Spleen (tissue), 13 donors: ENCODE measurements at places on chromosomes 11 and 22. TPM values are rescaled to one million over a fixed set of nuclear protein-coding genes. Genes with fewer than 3 reads are reported as not detected.
A peak's percentile ranks its signal among the peaks of the same experiment; 100 is the strongest.

- DNase-seq = peak; percentile 97
These were observed at the start of gene CCDC86 for GRCh38 chr11:60841797-60842667. Gene CCDC86 (plus strand): TSS chr11:60842113. CDS start chr11:60842125, 12 bp downstream.

GRCh38 chr11:20397281-20397680 is 9.8 kb downstream of the PRMT3 start:
- no peak for DNase-seq

DNA sequence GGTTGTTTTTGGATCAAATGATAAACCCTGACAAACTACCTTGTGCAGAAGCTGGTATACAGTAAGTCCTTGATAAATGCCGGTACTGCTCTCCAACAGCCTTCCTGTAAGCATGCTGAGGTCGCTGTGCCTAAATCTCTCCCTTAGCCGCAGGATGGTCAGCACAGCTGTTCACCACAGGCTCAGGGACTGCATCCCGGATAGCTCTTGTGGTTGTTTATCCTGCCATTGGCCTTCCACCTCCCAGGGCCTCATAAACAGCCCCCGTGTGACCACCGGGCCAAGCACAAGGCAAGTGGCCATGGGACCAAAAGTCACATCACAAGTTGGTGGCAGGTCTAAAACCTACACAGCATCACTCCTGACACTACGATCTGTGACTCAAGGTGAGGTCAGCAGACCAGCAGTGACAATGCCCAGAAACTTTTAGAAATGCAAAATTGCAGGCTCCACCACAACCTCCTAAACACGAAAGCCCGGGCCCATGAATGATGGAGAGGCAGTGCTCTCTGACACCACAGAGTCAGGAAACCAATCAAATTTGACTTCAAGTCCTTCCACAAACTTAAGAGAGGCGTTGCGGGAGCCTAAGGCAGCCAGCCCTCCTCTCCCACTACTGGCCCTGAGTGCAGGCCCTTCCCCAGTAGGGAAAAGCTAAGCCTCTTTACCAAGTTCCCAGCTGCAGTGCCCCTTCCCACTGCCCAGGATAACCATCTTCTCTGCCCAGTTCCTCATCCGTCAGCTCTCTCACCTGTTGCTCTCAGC is 3.9 kb downstream of the SPATA19 start:
- no peak for DNase-seq

DNA sequence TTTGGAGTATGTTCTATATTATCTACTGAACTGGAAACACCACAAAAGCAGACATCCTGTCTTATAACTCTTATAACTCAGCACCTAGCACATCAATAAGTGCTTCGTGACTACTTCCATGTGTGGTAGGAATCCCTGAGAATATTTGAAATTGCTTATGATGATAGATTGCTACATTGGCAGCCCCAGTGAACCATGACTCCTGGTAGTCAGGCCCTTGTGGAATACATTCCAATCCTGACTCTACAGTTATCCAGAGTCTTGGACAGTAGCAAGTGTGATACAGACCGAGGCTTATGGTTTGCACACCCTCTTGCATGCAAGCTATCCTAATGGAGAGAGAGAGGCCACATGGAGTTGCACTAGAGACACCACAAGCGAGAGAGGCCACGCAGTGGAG is 59.5 kb upstream of the PHF21A start:
- no peak for DNase-seq

DNA sequence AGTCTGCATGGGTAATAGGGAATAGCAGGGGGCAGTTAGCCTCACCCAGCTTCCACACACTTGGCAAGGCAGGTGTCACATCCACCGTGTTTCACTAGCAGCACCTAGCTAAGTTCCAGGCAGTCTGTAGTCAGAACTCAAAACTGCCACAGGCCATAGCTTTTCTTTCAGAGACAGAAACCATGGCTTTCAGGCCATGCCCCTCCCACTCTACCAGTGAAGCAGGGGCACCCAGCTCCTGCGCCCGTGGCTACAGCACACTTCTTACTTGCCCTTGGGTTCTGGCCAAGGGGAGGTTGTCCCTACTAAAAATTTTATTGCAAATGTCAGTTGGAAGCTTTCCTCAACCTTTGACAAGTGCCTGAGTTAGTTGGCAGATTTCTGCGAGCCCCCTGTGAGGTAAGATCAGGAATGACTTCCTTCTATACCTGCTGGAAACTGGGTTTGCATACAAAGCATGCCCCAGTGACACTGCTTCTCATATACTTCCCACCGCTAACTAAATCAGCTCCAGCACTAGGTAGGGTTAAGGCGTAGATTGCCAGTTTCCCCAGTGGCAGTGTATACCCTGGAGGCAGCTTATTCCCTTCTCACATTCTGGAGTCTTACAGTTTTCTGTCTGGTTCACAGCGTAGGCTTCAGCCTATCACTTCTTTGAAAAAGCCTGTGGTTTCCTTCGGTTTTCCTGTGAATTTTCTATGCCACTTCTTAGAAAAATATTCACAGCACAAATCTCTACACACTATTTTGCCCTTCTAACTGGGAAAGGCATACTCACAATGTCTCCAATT is 139.0 kb upstream of the LUZP2 start:
- no peak for DNase-seq

OR52H1 gene
- not detected for polyA plus RNA-seq

STIP1 gene
- 38.8 TPM for polyA plus RNA-seq

ADAMTS15 gene
- polyA plus RNA-seq = 0.43 TPM

BIRC3 gene
- polyA plus RNA-seq = 41.4 TPM
